Anterior cingulate cortex (tissue), 58 donors: ENCODE measurements at places on chromosomes 2 and 18.

GRCh38 chr2:16612490-16612889 is 53.1 kb downstream of the CYRIA start:
- DNase-seq = no peak

GRCh38 chr18:36813101-36813775 is 15.6 kb downstream of the TPGS2 start:
- DNase-seq = no peak

DNA sequence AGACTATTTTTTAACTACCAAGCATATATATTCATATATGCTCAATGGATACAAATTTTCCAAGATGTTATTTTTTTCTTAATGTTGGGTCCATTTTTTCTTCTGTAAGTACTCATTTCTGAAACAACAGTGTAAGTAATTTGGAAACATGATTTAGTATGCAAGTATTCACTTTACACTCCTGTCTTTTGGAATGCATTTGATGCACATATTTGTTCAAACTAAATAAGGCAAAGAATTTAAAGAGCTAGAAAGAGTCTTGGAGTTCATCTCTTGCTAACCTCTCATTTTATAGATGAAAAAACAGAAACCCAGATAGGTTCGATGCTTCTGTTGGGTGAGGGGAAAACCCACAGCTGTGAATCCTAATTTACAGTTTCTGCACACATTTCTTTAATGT is 439.5 kb upstream of the RAB12 start:
- DNase-seq = no peak

DNA sequence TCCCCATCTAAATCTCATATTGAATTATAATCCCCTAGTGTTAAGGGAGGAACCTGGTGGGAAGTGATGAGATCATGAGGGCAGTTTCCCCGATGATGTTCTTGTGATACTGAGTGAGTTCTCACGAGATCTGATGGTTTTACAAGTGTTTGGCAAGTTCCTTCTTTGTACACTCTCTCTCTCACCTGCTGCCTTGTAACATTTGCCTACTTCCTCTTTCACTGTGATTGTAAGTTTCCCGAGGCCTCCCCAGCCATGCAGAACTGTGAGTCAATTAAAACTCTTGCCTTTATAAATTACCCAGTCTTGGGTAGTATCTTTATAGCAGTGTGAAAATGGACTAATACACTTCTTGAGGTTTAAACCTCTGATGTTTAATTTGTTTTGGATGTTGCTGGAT is 177.5 kb downstream of the CD8B2 start:
- DNase-seq = no peak

- no peak for DNase-seq
Observed at GRCh38 chr2:176814274-176814673, 398.3 kb upstream of the HNRNPA3 start.
